Hepatocyte (in vitro differentiated cells): ENCODE measurements at places on chromosomes 6 and 20. TPM values are rescaled to one million over a fixed set of nuclear protein-coding genes. Genes with fewer than 3 reads are reported as not detected.

- DNase-seq = no peak
Observed at GRCh38 chr6:136767570-136768309, 24.5 kb downstream of the MAP3K5 start.

GRCh38 chr20:59912609-59913008 is 20.8 kb downstream of the SYCP2 start:
- no peak for DNase-seq

DNA sequence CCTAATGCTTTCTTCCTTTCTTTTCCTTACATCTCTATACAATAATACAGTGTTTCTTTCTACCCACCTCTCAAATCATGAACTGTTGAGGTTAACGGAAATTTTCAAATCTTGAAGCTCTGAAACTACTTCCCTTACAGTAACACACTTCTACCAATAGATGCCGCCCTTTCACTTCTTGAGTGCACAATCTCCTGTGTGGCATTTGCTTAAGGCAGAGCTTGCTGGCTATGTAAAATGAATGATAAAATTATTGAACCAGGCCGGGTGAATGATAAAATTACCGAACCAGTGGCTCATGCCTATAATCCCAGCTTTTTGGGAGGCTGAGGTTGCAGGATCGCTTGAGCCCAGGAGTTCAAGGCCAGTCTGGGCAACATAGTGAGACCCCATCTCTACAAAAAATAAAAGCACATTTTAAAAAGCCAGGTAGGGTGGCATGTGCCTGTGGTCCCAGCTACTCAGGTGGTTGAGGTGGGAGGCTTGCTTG is 56.8 kb downstream of the KCNS1 start:
- peak; percentile 86 for DNase-seq

DNA sequence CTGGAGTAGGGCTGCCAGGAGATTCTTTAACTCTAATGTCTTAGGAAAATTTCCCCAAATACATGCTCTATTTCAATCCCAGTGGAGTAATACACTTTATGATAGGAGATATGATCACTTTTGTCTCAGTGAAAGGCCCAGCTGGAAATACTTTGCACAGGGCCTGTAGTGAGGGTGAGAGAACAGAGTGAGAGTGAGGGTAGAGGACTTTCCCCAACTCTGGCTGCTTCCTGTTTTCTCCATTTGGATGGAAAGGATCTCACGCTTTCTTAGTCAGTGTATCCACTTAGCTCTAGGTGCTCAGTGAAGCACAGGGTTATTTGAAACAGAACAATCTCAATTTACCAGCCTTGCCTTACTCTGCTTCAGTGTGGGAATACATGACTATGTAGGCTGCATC is 36.6 kb downstream of the FAM229B start:
- DNase-seq = no peak

GRCh38 chr20:57622579-57623381 is 2.6 kb upstream of the ZBP1 start:
- DNase-seq = peak; percentile 76

DNA sequence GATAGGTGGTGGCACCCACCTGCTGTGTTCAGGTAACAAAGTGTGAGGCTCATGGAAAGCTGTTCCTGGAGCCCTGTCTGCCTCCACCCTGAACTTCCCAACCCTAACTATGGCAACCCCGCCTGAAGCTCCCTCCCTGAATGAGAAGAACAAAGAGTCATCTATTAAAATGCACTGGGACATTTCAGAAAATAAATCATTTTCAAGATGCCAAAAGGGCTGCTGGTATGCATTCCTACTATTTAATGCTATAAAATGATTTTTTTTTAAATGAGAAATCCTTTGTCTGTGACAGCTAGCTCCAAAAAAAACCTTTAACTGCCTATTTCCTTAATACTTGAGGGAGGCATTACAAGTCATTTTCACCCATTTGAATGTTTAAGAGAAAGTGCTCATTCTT is 84.3 kb upstream of the MRPS10 start:
- DNase-seq = no peak

DNA sequence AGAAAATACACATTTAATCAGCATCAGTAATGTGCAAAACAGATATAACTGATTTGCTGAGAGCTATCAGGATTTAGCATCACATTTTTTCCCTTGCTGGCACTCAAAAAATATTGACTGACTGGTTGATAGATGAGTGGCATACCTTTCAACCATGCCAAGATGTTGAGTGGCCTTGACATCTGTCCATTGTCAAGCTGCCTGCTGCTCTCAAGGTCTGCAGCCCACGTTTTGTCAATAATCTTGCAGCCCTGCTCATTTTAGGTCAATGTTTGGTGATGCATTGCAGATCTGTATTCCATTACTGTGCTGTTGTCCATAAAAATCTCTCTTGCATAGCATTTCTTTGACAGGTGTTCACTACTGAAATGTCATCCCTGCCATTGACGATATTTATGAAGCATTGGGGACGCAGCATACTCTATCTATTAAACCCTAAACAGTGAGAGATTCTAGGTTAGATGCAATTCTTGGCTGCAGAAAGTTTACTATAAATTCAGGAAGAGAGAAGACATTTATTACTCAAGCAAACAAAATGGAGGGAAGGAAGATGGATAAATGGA is 111.6 kb downstream of the BFSP1 start:
- DNase-seq = no peak

DNA sequence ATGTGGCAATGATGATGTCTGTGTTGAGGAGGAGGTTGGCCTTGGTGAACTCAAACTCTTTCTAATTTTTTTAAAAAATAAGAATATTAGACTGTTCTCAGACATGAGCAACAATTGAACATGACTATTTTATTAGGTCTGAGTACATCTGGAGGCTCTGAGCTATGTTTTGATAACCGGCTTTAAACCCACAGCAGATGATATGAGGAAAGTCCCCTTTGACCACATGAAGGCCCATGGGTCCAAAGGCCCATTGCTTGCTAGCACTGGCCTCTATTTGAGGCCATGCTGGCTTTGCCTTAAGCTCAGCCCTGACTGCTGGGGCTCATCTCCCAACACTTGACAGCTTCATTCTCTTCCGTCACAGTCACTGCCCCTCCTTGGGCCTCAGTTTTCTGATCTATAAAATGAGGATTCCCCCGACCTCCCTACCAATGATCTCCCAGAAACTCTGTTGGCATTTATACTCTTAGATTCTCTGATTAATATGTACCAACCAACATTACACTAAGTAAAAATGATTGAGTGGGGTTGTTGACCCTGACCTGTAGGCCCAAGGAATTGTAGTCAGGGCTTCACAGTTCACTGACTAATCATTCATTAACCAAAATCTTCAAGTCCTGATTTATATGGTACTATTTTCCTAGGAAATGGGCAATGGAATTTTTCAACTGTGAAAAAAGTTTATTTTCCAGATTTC is 23.9 kb upstream of the TINAG start:
- peak; percentile 29 for DNase-seq

DNA sequence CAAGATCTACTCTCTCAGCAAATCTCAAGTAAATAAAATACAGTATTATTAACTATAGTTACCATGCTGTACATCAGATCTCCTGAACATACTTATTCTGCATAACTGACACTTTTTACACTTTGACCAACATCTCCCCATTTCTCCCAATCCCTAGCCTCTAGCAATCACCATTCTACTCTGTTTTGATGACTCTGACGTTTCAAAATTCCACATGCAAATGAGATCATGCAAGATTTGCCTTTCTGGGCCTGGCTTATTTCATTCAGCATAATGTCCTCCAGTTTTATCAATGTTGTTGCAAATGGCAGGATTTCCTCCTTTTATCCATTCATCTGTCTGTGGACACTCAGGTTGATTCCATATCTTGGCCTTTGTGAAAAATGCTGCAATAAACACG is 266.3 kb downstream of the RFPL4B start:
- DNase-seq = no peak

- peak; percentile 49 for DNase-seq
Observed at GRCh38 chr6:46410334-46410953, 80.8 kb downstream of the RCAN2 start.

- no peak for DNase-seq
Observed at GRCh38 chr6:36128793-36129192, 1.5 kb upstream of the MAPK13 start.

GRCh38 chr6:147204060-147204785 is at the start of gene STXBP5:
Gene STXBP5 (plus strand): TSS chr6:147204417. CDS start chr6:147204533, 116 bp downstream.
- DNase-seq = peak; percentile 73

SLC35F1 gene
- total RNA-seq = 0.24 and 0.43 TPM in 2 replicates
